ENCODE measurements at places on chromosomes 13 and 19.

- DNase-seq: no peak
Observed at GRCh38 chr13:39249982-39250381, 211.7 kb downstream of the NHLRC3 start.

DNA sequence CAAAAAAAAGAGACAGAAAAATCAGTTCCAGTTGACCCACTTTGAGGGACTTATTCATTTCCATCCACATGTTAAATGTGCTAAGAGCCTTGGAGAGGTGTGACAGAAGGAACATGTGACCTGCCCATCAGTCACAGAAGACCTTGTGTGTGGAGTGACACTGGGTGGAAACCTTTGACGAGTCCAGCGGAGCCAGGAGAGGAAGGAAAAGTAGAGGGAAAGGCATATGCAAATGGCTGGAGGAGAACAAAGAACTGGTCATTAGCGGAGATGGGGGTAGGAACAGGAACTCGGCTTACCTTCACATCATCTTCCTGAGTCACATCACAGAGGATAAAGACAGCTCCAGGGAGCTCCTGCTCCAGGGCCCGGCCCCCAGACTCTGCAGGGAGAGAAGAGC lies 2.3 kb downstream of the HSD17B14 start:
- DNase-seq: no peak

DNA sequence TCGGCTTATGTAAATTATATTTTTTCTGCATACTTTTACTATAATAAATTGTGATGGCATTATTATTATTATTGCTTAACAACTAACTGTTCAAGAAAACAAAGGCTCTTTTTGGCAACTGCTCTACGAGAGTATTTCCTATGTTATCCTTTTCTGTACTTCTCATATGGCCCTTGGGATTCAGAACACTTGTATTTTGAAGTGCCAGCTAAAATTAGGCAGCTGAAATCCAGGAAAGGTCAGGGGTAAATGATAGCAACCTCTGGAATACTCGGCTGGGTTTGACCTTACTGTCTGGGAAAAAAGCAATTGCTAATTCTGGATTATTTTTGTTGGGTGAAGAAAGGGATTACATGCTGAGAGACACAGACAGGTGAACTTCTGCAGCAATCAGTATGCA lies 23.9 kb downstream of the EDNRB start:
- no peak for DNase-seq

DNA sequence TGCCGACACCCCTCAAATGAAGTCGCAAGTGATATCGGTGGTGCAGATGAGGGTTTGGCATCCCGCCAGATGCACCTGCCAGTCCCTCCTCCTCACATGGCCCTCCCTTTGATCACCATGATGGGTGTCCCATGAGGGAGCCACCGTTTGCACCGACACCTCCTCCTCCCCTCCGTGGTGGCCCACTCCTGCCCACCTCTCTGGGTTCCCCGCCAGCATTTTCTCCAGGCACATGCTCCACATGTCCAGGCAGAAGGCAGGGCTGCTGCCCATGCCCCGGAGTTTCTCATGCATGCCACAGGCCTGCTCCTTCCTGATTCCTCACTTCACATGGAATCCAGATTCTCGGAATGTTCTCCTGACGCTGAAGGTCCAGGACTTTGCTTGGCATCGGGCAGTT lies 49.3 kb downstream of the COL4A2 start:
- DNase-seq: no peak

- DNase-seq: peak; percentile 78
Observed at GRCh38 chr13:51764184-51765141, 39.5 kb downstream of the DHRS12 start.

GRCh38 chr13:49439609-49440008 lies 4.3 kb downstream of the CAB39L start:
- no peak for DNase-seq

DNA sequence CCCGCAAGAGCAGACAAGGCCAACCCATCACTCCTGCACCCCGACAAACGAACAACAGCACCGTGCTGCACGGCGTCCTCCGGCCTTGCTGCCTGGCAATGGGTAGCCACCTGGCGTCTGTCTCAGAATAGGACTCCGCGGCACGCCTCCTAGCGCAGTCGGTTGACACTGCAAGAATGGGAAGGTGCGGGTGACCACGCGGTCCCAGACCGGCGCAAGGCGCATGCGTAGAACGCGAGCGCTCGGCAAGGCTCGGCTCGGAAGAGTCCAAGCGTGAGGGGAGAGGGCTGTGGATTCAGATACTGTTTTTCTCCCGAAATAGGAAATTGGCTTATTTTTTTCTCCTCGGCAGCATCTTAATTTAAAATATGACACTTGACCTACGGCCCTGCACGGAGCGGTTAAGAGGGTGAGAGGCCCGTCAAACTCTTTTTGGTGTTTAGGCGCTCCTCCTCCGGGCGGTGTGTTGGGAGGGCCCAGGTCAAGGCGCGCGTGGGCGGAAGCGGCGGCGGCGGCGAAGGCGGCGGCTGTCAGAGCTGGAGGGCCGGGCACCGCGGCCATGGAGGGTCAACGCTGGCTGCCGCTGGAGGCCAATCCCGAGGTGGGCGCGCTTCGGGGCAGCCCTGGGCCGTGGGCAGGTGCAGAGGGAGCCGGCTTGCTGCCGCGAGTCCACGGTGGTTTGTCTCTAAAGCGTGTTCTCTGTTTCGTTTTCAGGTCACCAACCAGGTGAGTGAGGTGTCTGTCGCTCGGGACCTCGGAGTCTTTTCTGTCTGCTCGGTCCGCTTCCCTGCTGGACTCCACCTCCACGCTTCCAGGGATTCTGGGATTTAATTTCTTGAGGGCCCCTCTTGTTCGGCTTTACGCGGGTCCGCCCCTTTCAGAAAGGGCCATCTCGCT lies at the start of gene UCHL3:
Gene UCHL3, plus strand, starts transcription at position 530 of the 897 bp plus-strand sequence. Its CDS starts 30 bp downstream, at position 560.
- DNase-seq: peak; percentile 82

GRCh38 chr13:50684366-50684765 lies 159.1 kb downstream of the DLEU7 start:
- DNase-seq: no peak

- DNase-seq: no peak
Observed at GRCh38 chr13:89694451-89694850, 1653.0 kb upstream of the MIR17HG start.

GRCh38 chr19:42468273-42468796 lies 25.6 kb upstream of the CXCL17 start:
- DNase-seq: peak; percentile 80

DNA sequence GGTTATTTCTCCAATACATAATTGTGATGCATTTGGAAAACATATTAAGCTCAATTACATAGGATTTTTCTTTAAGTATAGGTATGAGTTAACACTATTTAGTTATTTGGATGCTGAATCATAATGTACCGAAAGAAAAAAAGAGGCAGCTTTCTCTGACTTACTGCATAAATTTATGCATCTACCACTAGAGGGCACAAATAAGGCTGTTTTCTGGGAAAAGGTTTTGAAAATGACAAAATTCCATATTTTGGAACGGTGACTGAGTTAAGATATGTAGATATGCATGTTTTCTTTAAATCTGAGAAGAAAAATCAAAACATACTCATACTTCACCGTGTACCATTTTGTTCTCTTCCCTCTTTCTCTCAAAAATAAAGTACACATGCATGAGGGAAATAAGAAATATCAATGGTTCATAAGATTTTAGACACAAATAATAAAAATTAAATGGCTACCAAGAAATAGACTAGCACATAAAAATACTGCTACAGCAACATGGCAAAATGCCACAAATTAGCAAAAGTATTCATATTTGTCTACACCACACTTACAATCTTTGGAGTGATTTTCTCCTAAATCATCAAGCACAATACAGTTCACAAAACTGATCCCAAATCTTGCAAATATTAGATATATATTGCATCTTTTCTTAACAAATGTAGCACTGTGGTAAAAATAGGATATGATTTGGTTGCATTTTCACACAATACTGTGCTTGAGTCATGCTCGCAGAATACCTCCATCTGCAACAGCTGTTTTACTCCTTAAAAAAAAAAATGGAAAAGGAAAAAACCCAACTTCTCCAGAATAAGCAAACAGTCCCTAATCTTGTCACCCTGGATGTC lies 260.0 kb downstream of the FGF14 start:
- no peak for DNase-seq

GRCh38 chr19:54287456-54287855 lies 6.5 kb upstream of the LILRB2 start:
- no peak for DNase-seq

DNA sequence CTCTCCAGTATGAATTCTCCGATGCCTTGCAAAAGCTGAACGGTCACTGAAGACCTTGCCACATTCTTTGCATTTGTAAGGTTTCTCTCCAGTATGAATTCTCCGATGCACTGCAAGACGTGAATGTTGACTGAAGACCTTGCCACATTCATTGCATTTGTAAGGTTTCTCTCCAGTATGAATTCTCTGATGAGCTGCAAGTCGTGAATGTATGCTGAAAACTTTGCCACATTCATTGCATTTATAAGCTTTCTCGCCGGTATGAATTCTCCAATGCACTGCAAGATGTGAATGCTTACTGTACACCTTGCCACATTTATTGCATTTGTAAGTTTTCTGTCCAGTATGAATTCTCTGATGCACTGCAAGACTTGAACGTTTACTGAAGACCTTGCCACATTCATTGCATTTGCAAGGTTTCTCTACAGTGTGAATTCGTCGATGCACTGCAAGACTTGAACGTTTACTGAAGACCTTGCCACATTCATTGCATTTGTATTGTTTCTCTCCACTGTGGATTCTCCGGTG lies 20.0 kb upstream of the ZNF841 start:
- no peak for DNase-seq

GRCh38 chr13:64480672-64481071 lies 2749.5 kb downstream of the PCDH9 start:
- no peak for DNase-seq

DNA sequence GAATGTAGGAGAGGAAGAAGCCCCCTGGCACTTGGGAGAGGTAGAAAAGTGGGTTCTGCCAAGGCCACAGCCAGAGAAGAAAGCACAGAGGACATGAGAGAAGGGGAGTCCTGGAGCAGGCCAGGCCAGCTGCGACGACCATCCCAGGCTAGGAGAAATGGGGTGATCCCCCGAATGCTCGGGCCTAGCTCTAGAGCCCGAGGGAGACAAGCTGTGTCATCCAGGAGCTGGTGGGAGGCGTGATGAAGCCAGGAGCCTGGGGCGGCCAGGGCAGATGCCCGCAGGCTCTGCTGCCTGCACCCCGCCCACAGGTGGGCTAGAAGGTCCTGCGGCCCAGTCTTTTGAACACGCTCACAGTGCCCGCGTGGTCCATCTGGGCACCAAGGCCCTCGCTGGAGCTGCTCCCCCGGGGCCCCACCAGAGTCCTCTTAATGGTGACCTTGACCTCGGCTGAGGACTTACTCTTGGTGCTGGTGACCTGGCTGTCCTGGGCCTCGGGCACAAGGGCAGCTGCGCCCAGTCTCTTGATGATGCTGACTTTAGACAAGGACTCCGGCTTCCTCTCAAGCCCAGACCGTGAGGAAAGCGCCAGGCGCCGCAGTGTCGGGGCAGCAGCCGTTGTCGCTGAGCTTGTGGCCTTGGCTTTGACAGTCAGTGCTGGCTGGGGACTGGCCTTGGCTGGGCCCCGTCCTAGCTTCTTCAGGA lies 26.5 kb downstream of the C19orf47 start:
- DNase-seq: no peak

GRCh38 chr13:112159575-112160547 lies 92.9 kb downstream of the SOX1 start:
- DNase-seq: no peak

DNA sequence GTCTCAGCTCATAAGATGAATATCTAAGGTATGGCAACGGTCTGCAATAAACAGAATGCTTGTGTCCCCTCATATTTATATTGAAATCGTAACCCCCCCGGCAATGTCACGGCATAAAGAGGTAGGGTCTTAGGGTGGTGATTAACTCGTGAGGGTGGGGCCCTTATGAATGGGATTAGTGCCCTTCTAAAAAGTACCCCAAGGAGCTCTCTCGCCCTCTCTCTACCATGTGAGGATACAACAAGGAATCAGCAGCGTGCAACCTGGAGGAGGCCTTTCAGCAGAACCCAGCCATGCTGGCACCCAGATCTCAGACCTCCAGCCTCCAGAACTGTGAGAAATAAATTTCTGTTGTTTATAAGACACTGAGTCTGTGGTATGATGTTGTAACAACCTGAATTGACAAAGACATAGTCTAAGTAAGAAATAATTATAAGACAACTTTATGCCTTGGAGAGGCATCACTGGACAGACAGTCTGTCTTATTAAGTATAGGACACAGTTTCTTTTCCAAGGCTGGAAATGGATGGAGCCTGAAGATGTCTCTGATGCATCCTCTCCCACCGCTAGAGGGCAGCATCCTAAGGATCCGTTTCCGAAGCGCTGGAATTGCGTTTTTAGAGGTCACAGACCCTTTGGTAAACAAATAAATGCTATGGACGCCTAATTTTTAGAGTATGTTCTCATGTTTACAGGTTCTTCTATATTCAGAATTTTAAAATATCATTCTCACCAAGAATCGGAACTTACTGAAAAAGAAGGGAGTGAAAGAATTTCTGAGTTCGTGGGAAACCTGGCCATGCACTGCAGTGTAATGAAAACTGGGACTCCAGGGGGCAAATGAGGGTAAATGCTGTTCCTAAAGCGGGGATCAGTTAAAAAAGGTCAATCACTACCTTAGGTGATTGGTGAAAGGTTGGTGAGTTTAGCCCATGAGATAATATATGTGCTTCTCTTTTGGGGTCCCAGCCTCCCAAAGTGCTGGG lies 13.3 kb upstream of the LEUTX start:
- peak; percentile 1 for DNase-seq

GRCh38 chr19:30136611-30137195 lies 194.7 kb downstream of the URI1 start:
- DNase-seq: no peak

DNA sequence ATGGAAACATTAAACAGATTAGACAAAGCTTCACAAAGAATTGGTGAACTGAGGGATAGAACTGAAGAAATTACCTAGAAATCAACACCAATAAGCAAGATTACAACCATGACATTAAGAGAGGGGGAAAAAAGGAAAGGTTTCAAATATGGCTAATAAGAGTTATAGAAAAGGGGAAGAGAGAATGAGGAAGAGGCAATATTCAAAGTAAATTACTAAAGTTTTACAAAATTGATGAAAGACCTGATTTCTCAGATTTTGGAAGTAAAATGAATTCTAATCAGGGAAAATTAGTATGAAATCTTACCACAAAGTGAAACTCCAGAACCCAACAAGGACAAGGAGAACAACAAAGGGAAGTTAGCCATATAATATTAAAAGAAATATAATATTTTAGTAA lies 187.4 kb downstream of the NBEA start:
- DNase-seq: no peak

GRCh38 chr19:2054763-2055162 lies 3.7 kb upstream of the MKNK2 start:
- DNase-seq: no peak

GRCh38 chr13:24668955-24669582 lies 11.1 kb upstream of the ATP12A start:
- DNase-seq: no peak

- no peak for DNase-seq
Observed at GRCh38 chr13:108249150-108249549, 20.4 kb upstream of the TNFSF13B start.

DNA sequence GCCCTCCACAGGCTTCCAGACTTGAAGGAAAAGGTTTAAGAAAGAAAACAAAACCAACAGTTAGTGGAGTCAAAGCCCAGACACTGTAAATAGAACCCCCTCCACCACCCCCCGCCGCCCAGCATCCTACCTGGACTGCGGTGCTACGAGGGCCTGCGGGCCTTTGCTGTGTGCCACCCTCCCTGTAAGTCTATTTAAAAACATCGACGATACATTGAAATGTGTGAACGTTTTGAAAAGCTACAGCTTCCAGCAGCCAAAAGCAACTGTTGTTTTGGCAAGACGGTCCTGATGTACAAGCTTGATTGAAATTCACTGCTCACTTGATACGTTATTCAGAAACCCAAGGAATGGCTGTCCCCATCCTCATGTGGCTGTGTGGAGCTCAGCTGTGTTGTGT lies 6.3 kb upstream of the GARIN5A start:
- DNase-seq: no peak

GRCh38 chr19:2645826-2646225 lies 56.7 kb downstream of the GNG7 start:
- DNase-seq: no peak

Data from skeletal muscle cell (primary cell).